ENCODE measurements at places on chromosomes 4 and X.

DNA sequence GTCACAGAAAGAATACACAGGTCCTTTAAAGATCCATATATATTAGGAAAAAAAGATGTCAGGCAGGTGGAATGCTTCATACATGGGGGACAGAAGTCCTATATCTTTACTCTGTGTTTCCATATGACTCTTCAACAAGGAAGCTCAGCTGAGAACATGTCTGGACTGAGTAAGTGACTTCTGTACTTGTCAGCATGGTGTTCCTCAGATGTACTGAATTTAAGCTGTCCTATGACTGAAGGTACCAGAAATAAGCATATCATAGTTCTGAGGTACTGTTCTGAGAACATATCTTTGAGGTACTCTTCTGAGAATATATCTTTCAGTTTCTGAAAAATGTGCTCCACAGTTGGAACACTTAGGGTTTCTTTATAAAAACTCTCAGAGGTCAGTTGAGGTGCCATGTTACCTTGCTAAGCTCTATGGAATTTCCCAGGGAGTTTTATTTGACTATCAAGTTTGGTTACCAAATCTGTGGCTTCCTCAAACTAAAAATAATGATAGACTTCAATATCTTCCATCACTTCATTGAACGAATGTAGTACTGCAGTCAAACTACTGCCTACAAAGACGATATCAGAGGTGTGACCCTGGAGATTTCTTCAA is 597.2 kb upstream of the GNPDA2 start:
- DNase-seq, result no peak

DNA sequence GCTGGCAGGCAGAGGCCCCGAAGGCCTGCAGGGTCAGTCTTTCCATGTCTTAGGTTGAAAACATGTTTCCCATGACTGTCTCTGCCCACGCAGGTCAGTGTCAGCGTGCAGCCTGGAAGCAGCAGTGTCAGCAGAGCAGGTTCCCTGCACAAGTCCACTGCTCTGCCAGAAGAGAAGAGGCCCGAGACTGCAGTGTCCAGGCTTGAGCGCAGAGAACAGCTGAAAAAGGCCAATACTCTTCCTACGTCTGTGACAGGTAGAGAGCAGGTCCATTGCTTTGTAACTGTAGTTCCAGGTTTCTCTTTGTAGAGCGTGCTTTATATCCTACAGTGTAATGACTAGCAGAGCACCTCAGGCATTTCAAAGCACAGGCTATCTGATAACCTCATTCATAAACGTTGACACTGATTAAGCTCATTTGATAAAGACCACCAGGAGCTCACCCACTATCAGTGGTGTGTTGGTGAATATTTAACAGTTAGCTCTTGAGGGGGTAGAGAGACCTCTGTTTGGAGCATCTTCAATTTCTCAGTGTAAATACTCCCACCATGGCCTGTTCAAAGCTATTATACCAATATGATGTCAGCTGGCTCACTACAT is 63.2 kb downstream of the AASDH start:
- no peak for DNase-seq

- no peak for DNase-seq
Observed at GRCh38 chr4:140926672-140927071, 170.5 kb upstream of the TBC1D9 start.

GRCh38 chr4:20394512-20394911 is 142.8 kb downstream of the SLIT2 start:
- no peak for DNase-seq

GRCh38 chr4:16764622-16765021 is 133.8 kb downstream of the LDB2 start:
- no peak for DNase-seq

DNA sequence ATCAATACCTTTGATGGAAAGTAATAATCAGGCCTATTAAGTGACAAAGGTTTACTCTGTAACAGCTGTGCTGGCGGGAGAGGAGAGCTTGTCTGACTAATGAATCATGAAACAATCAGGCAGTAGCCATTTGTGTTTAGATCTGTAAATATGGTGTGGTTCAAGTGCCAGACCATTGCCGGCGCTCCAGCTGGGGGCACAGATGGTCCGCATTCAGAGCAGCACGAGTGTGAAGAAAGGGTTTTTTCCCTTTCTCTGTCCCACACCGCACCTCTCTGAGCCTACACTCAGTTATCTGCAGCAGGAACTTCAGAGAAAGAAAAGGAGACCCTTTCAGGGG is 111.3 kb upstream of the PAQR3 start:
- DNase-seq, result no peak

DNA sequence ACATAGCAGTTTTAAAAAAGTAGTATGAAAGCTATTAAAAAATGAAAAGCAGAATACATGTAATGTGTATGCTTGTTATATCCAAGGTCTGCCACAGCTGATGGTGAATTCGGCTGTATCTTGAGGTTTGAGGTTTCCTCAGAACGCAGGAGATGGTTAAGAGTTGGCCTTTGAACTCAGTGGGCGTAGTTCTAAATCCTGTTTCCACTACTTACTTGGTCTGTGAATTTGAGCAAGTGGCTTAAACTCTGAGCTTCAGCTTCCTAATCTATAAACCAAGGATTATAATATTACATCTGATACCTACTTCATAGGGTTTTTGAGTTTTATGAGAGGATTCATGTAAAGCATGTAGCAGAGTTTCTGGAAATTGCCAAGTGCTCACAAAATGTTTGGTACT is 125.2 kb downstream of the STIM2 start:
- DNase-seq, result peak; percentile 13

GRCh38 chrX:149205937-149206336 is 299.2 kb downstream of the IDS start:
- no peak for DNase-seq
